ENCODE measurements at places on chromosomes 6 and 20.

DNA sequence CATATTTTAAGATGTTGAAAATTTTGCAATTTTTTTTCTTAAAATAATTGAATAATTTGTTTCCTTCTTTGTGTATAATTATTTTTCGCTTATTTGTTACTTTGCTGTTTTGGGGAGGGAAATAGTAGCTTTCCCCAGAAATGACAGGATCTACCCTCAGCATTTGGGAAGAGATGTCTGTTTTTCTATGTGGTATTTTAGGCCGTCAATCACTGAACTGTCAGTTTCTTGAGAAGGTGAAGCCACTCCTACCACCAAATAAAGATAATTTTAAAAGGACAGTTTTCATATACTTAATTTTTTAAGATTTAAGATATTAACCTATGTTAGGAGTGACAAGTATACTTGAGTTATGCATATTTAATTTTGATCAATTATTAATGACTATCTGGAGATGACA is 31.5 kb downstream of the TSBP1 start:
- DNase-seq: no peak

DNA sequence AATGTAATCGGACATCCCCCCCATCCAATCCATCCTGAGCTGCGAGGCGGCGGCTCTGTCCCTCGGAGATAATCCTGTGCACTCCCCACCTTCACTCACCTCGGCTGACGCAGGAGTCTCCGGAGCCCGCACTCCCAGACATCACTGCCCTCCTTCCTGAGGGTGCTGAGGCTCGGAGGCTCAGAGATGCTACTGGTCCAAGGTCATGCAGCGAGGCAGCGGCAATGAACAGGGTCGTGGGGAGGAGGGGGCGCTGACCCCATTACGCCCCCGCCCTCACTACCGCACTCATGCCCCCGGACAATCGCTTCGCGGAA is 485 bp downstream of the ADISSP start:
- DNase-seq: no peak

DNA sequence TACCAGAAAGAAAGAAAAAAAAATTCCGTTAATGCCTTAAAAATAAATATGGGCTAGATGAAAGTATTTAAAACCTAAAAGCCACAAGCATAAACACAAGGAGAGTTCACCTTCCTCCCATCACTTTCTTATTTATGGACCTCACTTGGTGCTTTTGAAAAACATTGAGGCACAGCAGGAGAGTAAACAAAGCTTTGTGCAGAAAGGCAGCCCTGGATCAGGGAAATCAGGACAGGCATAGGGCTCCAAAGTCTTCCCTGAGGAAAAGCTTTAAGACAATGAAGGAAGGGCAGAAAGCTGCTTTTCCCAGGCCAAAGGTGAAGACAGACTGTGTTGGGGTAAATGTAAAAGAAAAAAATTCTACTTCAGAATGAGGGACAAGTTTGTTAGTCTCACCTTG is 207.9 kb downstream of the CLVS2 start:
- DNase-seq: no peak

DNA sequence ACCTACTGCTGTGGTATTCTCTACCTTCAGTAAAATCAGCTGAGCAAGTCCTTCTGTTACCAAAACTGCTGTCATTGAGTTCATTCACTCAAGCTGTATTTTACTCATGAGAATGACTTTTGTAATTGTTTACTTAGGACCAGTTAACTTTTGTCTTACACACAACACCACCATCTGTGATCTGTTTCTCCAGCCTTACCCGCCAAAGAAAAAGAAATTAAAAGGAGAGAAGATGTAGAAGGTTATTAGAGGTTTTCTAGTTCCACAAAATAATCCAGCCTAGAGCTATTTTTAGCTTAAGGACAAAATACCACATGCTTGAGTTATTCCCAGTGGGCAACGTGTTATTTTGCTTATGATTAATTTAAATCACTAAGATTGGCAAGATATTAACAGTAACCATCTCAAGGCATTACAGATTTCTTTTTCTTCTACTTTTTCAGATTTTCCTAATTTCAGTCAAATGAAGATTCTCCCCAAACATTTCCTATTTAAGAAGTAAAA is 38.2 kb downstream of the FAM8A1 start:
- no peak for DNase-seq

DNA sequence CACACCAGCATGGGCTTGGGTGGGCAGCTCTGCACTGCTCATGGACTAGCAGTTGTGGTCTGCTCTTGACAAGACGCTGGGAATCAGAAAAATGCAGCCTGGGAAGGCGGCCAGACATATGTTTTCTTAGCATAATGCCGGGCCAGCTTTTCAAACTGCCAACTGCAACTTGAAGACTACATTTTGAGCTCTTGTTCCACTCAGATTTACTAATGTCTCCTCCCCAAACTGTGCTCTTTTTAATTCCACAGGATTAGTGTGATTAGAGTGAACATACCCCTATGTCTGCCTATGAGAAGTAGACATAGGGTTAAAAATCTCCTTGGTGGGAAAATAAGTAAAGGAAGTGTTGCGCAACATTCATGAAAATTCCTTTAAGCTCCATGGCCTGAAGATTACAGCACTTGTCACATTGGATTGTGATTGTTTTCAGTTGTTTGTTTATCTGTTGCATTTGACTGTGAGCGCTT is 5.3 kb upstream of the FNDC1 start:
- DNase-seq: no peak

- no peak for DNase-seq
Measured at GRCh38 chr20:59789686-59790085, 143.8 kb downstream of the SYCP2 start.

- no peak for DNase-seq
Measured at GRCh38 chr6:68013780-68014515, 621.1 kb upstream of the ADGRB3 start.

DNA sequence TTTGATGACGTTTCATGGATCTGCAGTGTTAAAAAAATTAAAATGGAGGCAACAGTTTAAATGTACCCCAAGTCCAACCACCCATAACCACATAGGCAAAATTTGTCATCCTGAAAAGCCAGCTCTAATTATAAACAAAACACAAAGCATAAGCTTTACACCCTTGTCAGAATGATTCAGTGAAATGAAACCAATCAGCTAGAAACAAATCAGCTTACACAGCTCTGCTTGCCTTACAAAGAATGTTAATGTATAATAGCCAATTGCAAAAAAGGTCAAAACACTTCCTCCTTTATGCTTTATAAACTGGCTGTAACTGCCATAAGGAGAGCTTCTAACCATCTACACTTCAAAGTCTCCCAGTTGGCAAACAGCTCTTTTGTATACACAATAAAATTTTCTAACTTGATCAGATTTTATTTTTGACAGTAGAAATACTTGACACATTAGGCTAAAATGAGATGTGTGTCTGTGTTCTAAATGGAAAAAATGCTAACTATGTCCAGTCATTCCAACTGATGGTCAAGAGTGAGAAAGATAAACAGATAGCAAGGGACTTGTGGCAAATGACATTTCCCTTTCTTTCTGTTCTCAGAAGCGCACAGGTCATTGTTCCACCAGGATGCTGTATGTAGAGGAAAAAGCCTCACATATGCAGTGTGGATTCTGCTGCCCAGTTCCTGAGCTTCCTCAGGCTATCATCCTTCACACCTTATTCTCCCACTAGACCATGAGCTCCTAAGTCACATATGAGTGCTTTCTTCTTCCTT is 344.3 kb upstream of the ID4 start:
- DNase-seq: peak; percentile 8

- DNase-seq: no peak
Measured at GRCh38 chr6:46985943-46986342, 56.2 kb downstream of the ADGRF1 start.

DNA sequence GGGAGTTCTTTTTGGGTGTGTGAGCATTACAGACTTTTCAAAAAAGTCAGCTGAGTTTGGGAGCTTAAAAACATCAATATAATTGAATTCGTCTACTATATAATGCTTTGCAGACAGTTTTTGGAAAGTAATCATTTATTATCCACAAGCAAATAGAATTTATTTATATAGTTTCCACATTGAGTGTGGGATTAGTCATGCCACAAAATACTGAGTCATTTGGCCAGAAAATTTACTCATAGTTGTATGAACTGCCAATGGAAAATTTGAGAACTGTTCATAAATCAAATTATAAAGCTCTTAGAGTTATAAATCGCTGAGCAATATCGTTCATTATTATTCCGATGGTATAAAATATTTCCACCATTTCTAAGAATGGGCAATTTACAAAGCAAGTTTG is 5.0 kb downstream of the BEND6 start:
- no peak for DNase-seq

DNA sequence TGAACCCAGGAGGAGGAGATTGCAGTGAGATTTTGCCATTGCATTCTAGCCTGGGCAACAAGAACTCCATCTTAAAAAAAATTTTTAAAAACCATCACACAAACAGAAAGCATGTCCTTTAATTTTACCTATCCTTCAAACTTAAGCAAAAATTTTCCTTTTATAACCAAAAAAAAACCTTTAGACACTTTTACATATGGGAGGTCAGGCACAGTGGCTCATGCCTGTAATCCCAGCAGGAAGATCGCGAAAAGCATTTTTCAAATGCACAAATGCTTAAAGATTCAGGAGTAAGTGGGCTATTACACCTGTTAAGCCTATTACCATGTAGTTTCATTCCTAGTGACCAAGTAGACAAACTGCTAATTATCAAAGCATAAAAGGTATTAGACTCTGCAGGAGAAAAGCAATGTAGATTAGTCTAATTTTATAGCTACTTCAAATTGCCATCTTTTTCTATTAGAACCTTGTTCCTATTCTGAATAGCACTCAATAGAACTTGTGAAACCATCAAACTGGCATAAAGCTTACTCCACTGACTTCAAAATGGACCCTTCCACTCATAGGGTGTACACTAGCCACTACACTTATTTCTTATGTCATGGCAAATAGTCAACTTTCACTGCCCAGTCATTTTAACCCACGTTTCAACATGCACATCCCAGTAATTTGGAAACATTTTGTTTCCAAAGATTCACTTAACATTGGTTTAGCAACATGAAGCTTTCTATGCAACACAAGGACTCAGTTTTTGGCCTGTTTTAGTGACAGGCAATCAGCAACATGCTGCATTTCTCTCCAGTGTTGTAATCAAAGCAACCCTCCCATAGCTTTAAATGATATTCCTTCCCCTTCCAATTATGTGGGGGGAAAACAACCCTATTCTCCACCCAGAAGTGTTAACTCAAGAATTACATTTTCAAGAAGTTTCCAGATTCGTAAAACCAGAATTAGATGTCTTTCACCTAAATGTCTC is 4.0 kb downstream of the EEF1A1 start:
- DNase-seq: no peak

GRCh38 chr6:156917213-156917612 is 140.0 kb downstream of the ARID1B start:
- DNase-seq: no peak

DNA sequence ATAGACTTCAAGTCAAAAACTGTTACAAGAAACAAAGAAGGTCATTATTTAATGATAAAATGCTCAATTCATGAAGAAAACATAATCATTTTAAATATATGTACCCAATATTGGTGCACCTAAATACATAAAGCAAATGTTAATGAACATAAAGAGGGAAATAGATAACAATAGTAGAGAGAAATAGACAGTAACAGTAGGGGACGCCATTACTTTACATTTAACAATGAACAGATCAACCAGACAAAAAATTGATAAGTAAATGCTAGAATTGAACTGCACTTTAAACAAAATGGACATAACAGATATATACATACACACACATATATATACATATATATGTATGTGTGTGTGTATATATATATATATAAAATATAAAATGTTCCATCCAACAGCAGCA is 37.4 kb downstream of the IL22RA2 start:
- no peak for DNase-seq

DNA sequence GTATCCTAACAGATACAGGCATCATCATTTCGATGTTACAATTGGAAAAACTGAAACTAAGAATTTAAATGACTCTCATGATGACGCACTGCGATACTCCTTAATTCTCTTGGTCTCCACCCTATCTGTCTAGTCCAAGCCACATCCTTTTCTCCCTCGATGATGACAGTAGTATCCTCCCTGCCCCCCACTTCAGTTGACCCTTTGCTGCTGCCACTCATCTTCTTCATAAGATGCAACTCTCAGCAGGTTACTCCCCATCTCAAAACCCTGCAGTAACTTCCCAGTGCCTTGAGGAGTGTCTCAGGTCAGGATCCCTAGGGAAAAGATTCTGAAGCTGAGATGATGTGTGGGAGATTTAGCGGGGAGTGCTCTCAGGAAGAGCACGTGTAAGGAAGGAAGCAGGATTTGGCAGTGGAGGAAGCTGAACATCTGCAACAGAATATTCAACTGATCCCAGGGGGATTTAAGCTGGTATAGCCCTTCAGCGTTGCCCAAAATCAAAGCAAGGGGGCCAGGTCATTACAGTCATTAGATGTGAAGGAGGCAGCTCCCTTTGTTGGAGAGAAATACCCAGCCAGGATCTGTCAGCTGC is 16.1 kb downstream of the JPH2 start:
- no peak for DNase-seq

DNA sequence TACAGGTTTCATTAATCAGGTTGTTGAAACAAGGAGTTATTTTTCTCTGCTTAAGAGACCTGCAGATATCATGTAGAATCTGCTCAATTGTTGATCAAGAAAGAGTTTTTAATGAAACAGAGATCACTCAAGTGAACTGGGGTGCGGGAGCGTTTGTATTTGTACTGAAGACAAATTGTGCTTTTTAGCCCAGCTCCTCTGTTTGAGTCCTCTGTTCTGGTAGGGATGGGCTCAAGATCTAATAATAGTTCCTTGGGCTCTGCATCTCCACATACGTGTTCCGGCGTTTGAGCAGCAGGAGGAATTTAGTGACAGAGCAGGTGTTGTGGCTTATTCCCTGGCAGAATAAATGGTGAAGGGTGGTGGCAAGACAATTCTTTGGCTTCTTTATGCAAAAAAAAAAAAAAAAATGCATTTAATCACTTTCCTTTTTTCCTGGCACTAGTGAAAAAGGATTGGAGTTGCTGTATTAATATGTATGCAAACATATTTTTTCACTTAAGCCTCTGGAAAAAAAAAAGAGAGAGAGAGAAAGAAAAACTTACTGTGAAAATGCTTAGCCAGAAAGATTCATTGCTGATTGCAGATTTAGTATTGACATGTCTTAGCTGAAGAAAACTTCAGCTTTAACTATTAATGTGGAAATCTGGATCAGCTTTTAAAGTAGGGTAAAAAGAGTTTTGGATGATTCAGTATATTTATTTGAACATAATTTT is 4.0 kb downstream of the CITED2 start:
- no peak for DNase-seq

DNA sequence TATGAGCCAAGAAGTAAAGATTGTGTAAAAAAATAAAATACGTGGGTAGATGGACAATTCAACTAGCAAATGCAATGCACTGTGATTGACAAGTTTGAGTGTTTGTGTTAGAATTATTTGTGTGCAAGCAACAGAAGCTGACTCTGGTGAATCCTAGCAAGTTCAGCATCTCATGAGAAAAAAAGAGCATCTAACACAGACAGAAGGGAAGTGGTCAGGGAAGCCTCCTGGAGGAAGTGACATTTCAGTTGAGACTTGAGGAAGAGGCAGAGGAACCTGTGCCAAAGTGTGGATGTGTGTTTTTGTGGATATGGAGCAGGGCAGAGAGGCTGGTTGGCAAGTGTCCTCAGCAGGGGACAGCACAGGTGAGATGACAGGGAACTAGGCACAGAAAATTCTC is 248.7 kb downstream of the ZNF217 start:
- no peak for DNase-seq

GRCh38 chr6:39566456-39566855 is 158.8 kb downstream of the KIF6 start:
- DNase-seq: no peak

All from left renal pelvis (tissue), 4 donors.